CD8-positive, alpha-beta T cell (primary cell): ENCODE measurements at places on chromosomes 13 and 19. TPM values are rescaled to one million over a fixed set of nuclear protein-coding genes. Genes with fewer than 3 reads are reported as not detected.
A peak's percentile ranks its signal among the peaks of the same experiment; 100 is the strongest.

The ABCC4 gene
- total RNA-seq = 3.3 TPM

The SEMA6B gene
- not detected for total RNA-seq

DNA sequence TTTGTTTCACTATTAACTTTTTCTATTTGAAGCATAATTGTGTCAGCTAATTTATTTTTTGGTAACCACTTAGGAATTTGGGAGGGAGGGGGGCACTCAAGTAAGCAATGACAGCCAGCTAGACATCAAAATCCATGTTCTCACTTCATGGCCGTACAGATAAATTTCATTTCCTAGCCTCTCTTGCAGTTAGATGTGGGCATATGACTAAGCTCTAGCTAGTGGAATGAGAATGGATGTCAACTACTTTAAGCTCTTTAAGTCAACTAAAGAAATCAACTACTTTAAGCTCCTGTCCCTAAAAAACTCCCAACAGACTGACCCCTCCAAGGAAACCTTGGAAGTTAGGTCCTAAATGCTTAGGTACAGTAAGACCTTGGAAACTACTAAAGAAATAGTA, 92.0 kb downstream of the KCNRG start:
- no peak for DNase-seq

GRCh38 chr13:39777527-39778061, 122.1 kb downstream of the COG6 start:
- DNase-seq = peak; percentile 48

GRCh38 chr13:27211771-27212364, 39.5 kb upstream of the RPL21 start:
- DNase-seq = no peak

DNA sequence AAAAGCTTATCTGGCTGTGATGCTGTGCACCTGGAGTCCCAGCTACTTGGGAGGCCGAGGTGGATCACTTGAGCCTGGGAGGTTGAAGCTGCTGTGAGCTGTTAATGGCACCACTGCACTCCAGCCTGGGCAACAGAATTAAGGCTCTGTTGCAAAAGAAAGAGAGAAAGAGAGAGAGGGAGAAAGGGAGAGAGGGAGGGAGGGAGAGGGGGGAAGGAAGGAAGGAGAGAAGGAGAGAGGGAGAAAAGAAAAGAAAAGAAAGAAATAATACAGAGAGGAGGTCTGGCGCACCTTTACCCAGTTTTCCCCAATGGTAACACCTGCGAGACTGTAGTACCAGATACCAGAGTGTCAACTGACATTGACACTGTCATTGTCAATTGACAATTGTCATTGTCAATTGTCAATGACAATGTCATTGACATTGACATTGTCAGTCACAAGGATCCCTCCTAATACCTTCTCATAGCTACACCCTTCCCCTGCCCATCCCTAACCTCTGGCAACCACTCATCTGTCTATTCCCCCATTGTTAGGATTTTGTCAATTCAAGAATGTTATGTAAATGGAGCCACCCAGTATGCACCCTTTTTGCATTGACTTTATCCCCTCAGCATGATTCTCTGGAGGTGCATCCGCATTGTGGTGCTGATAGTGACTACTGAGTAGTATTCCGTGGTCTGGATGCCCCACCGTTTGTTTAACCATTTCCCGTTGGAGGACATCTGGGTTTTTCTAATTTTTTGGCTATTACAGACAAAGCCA, 21.3 kb downstream of the PAK4 start:
- DNase-seq = no peak

GRCh38 chr13:37709318-37709717, 110.8 kb upstream of the POSTN start:
- no peak for DNase-seq

DNA sequence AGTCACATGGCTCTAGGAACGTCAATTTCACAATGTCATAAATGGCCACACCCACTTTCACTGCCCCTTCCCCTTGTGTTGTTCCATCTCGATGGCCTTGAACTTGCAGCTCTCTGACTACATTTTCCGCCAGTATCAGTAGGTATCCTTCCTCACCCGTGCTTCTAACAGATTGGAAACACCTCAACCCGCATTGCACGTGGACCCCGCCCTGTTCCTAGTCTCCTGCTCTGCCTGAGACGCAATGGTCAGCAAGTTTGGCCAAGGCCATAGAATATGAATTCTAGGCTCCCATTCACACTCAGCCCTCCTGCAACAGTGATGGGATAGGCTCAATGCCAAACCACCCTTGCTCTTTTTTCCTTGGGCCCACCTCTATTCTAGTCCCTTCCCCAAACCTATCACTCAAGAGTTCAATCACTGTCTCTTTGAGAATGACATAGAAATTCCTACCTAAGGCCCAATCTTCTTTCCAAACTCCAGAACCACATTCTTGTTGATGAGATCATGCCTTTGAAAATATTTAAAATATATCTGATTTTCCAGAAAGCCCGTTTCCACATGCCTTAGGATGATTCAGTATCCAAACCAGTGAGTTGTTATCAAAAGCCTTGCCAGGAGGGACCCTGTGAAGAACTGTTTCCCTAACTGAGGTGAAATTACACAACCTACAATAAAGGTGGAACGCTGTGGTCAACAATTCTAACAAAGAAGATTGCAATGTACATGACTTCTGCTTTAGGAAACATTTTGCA, 334.6 kb downstream of the MYO16 start:
- DNase-seq = no peak

GRCh38 chr13:95067303-95067702, 233.9 kb downstream of the ABCC4 start:
- no peak for DNase-seq

- DNase-seq = no peak
Observed at GRCh38 chr13:111022241-111022640, 92.9 kb upstream of the ARHGEF7 start.

DNA sequence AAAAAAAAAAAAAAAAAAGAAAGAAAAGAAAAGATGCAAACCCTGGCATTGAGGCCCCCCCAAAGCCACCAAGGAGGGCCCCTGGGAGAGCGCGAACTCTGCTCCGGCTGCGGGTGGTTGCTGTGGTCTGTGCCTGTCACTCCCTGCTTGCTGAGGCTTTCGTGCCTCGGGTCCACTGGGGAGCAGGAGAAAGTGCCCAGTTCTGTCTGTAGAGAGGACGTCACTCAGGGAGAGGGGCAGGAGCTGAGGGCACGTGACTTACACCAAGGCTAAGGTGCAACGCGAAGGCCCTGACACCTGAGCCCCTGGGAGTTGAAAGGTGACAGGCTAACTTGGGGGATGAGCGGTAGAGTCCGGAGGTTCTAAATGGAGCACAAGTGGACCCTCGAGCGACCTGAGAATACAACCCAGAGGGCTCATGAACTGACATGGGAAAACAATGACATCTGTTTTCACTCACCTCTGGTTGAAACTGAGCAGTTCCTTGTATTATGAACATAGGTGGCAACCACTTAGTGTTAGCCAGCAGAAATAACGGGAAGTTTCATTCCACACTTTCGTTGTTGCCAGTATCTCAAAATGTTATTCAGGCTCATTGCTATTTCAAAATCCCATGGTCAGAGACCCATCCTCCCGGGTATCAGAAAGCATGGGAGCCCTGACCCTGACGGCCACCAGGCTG, 69.2 kb upstream of the TM9SF2 start:
- no peak for DNase-seq

- DNase-seq = no peak
Observed at GRCh38 chr13:109843695-109844094, 57.3 kb upstream of the IRS2 start.

GRCh38 chr13:101425623-101426022, 9.3 kb upstream of the NALCN start:
- no peak for DNase-seq

- DNase-seq = no peak
Observed at GRCh38 chr19:16620018-16620417, 8.0 kb downstream of the MED26 start.

- no peak for DNase-seq
Observed at GRCh38 chr13:22357132-22357531, 686.3 kb downstream of the FGF9 start.

DNA sequence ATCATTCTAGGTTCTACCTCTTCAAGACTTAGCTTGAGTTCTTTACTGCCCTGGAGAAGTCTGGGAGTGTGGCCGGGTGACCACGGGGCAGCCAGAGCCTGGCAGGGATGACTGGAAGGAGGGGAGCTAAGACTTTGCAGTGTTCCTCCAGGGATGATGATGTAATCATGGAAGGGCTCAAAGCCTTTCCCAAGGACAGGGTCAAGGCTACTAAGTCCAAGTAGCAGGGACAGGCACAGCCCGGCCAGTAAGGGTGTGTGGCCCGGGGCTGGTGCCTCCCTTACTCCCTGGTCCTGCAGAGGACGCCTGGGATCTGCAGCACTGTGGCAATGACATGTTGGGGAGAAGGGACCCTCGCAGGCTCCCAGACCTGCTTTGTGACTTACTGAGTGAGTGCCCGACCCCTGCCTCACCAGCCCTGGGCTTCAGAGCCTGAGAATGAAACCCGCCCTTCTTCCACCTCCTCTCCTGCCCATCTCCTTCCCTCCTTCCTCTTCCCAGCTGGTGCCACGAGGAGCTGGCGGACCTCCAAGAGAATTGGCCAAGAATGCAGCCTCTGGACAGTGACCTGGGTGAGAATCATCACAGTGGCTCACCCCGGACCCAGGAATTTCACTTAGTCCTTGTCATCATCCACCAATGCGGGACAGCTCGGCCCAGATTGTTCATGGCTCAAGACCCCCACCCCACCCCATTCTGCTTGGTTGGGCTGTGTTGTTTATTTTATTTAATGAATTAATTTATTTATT, 15.6 kb upstream of the FBXO17 start:
- DNase-seq = no peak

DNA sequence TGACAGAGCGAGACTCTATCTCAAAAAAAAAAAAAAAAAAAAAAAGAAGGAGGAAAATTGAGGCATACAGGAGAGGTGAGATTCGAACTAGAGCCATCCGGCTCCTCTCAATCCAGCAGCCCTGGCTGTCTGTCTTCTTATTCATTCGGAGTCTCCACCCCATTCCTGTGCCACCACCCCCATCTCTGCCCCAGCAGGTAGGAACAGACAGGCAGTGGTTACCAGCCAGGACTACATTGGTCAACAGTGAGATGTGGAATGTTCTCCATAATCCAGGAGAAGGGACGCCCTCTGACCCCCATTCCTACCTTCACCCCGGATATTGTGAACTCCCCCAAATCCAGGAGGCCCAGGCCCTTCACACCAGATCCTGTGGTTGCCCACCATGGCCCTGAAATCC, 6.6 kb upstream of the S1PR2 start:
- no peak for DNase-seq

DNA sequence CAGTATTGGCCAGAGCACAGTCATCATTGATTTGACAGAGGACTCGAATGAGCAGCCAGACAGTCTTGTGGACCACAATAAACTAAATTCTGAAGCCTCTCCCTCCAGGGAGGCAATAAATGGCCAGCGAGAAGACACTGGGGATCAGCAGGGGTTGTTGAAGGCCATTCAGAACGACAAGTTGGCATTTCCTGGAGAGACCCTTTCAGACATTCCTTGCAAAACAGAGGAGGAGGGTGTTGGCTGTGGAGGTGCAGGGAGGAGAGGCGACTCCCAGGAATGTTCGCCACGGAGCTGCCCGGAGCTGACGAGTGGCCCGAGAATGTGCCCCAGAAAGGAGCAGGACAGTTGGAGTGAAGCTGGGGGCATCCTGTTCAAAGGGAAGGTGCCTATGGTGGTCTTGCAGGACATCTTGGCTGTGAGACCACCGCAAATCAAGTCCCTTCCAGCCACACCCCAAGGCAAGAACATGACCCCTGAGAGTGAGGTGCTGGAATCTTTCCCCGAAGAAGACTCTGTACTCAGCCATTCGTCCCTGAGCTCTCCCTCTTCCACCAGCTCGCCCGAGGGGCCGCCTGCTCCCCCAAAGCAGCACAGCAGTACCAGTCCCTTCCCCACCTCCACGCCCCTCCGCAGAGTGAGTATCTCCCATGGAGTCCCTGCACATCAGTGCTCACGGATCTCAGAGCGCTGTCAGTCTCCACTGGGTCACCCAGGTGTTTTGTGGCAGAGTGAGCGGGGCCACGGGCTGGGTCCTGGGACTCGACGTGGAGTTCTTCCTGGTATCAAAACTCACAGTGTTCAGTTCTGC, 6.9 kb downstream of the CHAF1A start:
- DNase-seq = no peak

DNA sequence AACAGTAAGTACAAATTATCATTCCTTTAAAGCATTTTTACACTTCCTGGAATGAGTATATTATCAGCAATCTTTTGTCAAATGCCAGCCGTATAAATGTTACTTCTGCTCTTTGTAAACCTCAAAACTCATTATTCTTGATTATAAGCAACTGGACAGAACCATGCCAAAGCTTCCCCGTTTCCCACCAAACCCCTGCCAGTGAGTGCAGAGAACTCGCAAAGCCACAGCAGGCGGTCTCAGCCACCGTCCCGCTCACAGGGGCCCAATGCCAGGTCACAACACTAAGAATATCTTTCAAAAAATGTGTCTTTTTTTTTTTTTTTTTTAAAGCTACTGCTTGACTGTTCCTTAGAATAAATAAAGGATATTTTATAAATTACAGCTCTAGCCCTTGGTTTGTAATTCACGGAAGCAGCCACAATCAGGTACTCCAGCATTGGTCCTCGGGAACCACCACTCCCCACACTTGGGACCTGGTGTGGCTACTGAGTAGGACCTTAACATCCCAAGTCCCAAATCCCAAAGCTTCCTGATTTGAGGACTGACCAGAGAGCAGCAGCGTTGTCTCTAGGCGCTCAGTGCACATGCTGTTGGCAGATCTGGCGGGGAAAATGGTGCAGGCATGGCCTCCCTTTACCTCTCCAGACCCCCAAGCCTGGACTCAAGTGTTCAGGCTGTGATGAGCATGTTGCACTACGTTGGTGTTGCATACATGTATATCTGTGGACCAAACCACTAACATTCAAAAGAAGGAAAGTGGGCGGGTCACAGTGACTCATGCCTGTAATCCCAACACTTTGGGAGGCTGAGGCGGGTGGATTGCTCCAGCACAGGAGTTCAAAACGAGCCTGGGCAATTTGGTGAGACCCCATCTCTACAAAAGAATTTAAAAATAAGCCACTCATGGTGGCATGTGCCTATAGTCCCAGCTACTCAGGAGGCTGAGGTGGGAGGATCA, 19.0 kb downstream of the KCTD15 start:
- no peak for DNase-seq
